A549 treated with DMSO at 1 μM for 4 hours (cell line): ENCODE measurements at places on chromosomes 12 and 14. TPM values are rescaled to one million over a fixed set of nuclear protein-coding genes. Genes with fewer than 3 reads are reported as not detected.

TMEM121 gene
- total RNA-seq, result 2.7 to 9.5 TPM (median 7.3 TPM) in 5 replicates

RNASE1 gene
- total RNA-seq, result 0.22 to 0.36 TPM (median 0.26 TPM) in 4 of 5 replicates, not detected in the other

TAS2R42 gene
- total RNA-seq, result not detected in 5 replicates

PPFIBP1 gene
- 25.9 to 36.9 TPM (median 34.2 TPM) in 5 replicates for total RNA-seq

IFNG-AS1 gene
- total RNA-seq, result not detected in 5 replicates

UNG gene
- 86.8 to 94.6 TPM (median 88.4 TPM) in 5 replicates for total RNA-seq

ANKRD33 gene
- 0.05 to 0.06 TPM in 2 of 5 replicates, not detected in the others for total RNA-seq

PLEKHG7 gene
- total RNA-seq, result 0.02 to 0.16 TPM in 2 of 5 replicates, not detected in the others

PUS7L gene
- total RNA-seq, result 3.4 to 6.0 TPM (median 4.5 TPM) in 5 replicates

TPH2 gene
- not detected in 5 replicates for total RNA-seq

DAO gene
- not detected in 5 replicates for total RNA-seq

ANKS1B gene
- total RNA-seq, result 0.49 to 1.1 TPM (median 0.57 TPM) in 5 replicates
